ENCODE measurements at places on chromosomes 4 and X. TPM values are rescaled to one million over a fixed set of nuclear protein-coding genes. Genes with fewer than 3 reads are reported as not detected.

DNA sequence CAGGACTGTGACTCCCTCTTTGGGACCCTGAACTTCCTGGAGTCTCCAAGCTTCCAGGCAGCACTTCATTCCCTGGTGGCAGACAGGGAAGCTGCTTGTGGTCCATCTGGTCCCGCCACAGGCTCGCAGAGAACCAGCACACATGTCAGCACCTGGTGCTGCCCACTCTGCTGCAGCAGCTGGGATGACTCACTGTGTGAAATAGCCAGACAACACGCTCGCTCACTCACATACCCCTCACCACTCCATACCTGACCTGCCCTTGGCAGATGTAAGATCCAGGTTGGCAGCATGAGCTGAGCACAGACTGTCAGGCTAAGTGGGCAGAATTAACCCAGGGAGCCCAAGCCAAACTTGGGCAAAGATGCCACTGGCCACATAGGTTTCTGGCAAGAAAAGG lies 613.5 kb downstream of the PCDH18 start:
- no peak overlapping the region for H3K4me3 ChIP-seq
- H3K36me3 ChIP-seq = no peaks in the 10 kb centered on the region
- H3K4me1 ChIP-seq = no peaks in the 10 kb centered on the region
- H3K27ac ChIP-seq = no peak overlapping the region
- DNase-seq = no peak

- DNase-seq = no peak
- no peaks in the 10 kb centered on the region for H3K4me1 ChIP-seq
- H3K36me3 ChIP-seq = no peaks in the 10 kb centered on the region
- no peak overlapping the region for H3K4me3 ChIP-seq
- H3K27ac ChIP-seq = no peak overlapping the region
Measured at GRCh38 chr4:74716436-74716765, 77.9 kb downstream of the BTC start.

GRCh38 chrX:100449696-100450608 lies 39.9 kb upstream of the PCDH19 start:
- no peaks in the 10 kb centered on the region for H3K27me3 ChIP-seq
- no peak overlapping the region for H3K4me3 ChIP-seq
- no peaks in the 10 kb centered on the region for H3K36me3 ChIP-seq
- no peaks in the 10 kb centered on the region for H3K4me1 ChIP-seq
- H3K27ac ChIP-seq = no peak overlapping the region

The CLIC2 gene
- total RNA-seq = 15.5 TPM

- H3K4me3 ChIP-seq = no peak overlapping the region
- no peak for DNase-seq
- no peaks in the 10 kb centered on the region for H3K4me1 ChIP-seq
- H3K27ac ChIP-seq = no peak overlapping the region
- no peaks in the 10 kb centered on the region for H3K36me3 ChIP-seq
Measured at GRCh38 chrX:149371986-149372385, 133.1 kb downstream of the IDS start.

- no peak for DNase-seq
- no peaks in the 10 kb centered on the region for H3K27me3 ChIP-seq
- H3K4me3 ChIP-seq = no peak overlapping the region
- no peaks in the 10 kb centered on the region for H3K4me1 ChIP-seq
Measured at GRCh38 chrX:66634272-66634671, 4.6 kb downstream of the EDA2R start.

The NSUN7 gene
- total RNA-seq = 2.1 TPM

- H3K27ac ChIP-seq = no peak overlapping the region
- no peaks in the 10 kb centered on the region for H3K27me3 ChIP-seq
- peak; percentile 37 for DNase-seq
- H3K4me1 ChIP-seq = no peaks in the 10 kb centered on the region
- no peak overlapping the region for H3K4me3 ChIP-seq
Measured at GRCh38 chrX:106894392-106894909, 8.7 kb downstream of the RIPPLY1 start.

- H3K27ac ChIP-seq = no peak overlapping the region
- no peaks in the 10 kb centered on the region for H3K36me3 ChIP-seq
- no peak overlapping the region for H3K4me3 ChIP-seq
- H3K4me1 ChIP-seq = no peaks in the 10 kb centered on the region
- no peaks in the 10 kb centered on the region for H3K27me3 ChIP-seq
Measured at GRCh38 chr4:14518136-14518535, 484.1 kb upstream of the CPEB2 start.

GRCh38 chrX:110846071-110846470 lies 50.5 kb upstream of the CHRDL1 start:
- H3K4me1 ChIP-seq = no peaks in the 10 kb centered on the region
- H3K27me3 ChIP-seq = no peaks in the 10 kb centered on the region
- H3K4me3 ChIP-seq = no peak overlapping the region
- no peaks in the 10 kb centered on the region for H3K36me3 ChIP-seq
- DNase-seq = no peak

DNA sequence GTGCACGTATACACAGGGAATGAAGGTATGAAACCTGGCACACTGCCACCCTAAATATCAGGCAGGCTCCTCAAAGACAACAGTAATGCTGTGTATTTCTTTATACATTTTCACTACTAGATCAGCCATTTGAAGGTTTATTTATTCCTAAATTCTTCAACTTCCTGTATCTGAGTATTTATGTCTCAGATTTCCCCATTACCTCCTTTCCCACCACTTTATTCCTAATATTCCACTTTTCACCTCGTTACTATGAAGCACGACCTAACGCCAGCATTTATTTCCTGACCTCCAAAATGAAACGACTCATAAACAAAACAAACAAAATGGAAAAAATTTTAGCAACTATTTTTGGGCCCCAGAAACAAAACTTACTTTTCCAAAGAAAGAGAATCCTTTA lies 69.6 kb downstream of the MAML3 start:
- H3K36me3 ChIP-seq = no peaks in the 10 kb centered on the region
- no peaks in the 10 kb centered on the region for H3K4me1 ChIP-seq
- no peak overlapping the region for H3K4me3 ChIP-seq
- H3K27me3 ChIP-seq = no peaks in the 10 kb centered on the region

The CT45A1 gene
- total RNA-seq = not detected

GRCh38 chr4:8128100-8128856 lies 30.3 kb downstream of the ABLIM2 start:
- DNase-seq = no peak
- no peaks in the 10 kb centered on the region for H3K4me1 ChIP-seq
- H3K4me3 ChIP-seq = no peak overlapping the region
- H3K27ac ChIP-seq = no peak overlapping the region

The GRIA3 gene
- total RNA-seq = 3.1 TPM

DNA sequence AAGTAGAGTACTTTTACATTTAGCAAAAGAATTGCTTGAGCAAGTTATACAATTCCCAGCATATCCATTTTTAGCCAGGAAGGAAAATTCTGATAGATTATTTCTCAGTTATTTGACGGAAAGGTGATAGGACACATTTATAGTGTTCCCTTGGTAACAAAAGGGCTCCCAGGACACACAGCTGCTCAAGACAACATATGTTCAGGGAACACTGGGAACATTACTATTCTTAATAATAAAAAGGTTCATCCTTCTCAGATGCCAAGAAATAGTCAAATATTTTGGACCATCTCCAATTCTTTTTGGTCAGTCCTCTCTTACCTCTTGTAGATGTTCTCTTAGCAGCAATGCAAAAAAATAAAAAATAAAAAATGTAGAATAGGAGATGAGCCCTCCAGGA lies 66.8 kb upstream of the SMAD1 start:
- no peaks in the 10 kb centered on the region for H3K27me3 ChIP-seq
- H3K4me1 ChIP-seq = peaks cover under 1% of the 10 kb centered on the region
- no peaks in the 10 kb centered on the region for H3K36me3 ChIP-seq
- H3K27ac ChIP-seq = no peak overlapping the region
- H3K4me3 ChIP-seq = no peak overlapping the region

GRCh38 chrX:75625232-75625631 lies 102.4 kb upstream of the ZDHHC15 start:
- no peak overlapping the region for H3K27ac ChIP-seq
- no peak overlapping the region for H3K4me3 ChIP-seq
- no peaks in the 10 kb centered on the region for H3K36me3 ChIP-seq
- H3K27me3 ChIP-seq = no peaks in the 10 kb centered on the region
- no peaks in the 10 kb centered on the region for H3K4me1 ChIP-seq
- no peak for DNase-seq

DNA sequence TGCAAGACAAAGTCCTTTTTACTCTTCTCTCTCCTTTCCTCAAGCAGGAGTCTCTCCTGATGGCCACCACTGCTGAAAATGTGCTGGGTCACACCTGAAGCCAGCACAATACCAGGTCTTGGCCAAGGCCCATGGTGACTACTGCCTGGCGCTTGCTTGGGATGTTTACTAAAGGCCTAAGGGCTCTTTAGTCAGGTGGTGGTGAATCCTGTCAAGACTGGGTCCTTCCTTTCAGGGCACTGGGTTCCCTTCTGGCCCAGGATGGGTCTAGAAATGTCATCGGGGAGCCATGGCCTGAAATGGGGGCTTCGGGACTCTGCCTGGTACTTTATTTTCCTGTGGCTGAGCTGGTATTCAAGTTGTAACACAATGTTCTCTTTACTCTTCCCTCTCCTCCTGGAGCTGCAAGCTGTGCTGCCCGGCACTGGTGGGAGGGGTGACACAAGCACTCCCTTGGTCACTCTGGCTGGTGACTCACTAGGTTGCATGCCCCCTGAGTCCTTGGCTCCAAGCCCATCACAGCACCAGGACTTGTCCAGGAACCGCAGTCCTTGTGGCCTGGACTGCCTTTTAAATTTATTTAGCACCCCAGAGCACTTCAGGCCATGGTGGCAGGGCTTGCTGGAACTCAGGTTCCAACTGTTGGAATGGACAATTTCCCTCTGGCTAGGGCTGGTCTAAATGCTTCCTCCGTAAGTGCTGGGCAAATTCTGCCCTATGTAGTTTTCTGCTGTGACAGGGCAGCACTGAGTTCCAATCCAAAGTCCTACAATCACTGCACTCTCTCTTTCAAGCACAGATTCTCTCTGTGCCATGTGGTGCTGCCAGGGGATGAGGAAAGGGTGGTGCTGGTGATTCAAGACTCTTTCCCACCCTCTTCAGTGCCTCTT lies 11.3 kb downstream of the ARL13A start:
- no peaks in the 10 kb centered on the region for H3K36me3 ChIP-seq
- DNase-seq = no peak
- no peaks in the 10 kb centered on the region for H3K27me3 ChIP-seq
- H3K4me3 ChIP-seq = no peak overlapping the region

- H3K4me1 ChIP-seq = peaks cover 13% of the 10 kb centered on the region
- no peak overlapping the region for H3K4me3 ChIP-seq
- no peaks in the 10 kb centered on the region for H3K27me3 ChIP-seq
- no peak overlapping the region for H3K27ac ChIP-seq
- H3K36me3 ChIP-seq = no peaks in the 10 kb centered on the region
- DNase-seq = no peak
Measured at GRCh38 chr4:128068918-128069317, 7.8 kb downstream of the LARP1B start.

- H3K27me3 ChIP-seq = no peaks in the 10 kb centered on the region
- H3K36me3 ChIP-seq = no peaks in the 10 kb centered on the region
- H3K4me1 ChIP-seq = no peaks in the 10 kb centered on the region
Measured at GRCh38 chrX:49761481-49761880, 65.7 kb upstream of the PAGE1 start.

The IL3RA gene
- total RNA-seq = 0.33 TPM

DNA sequence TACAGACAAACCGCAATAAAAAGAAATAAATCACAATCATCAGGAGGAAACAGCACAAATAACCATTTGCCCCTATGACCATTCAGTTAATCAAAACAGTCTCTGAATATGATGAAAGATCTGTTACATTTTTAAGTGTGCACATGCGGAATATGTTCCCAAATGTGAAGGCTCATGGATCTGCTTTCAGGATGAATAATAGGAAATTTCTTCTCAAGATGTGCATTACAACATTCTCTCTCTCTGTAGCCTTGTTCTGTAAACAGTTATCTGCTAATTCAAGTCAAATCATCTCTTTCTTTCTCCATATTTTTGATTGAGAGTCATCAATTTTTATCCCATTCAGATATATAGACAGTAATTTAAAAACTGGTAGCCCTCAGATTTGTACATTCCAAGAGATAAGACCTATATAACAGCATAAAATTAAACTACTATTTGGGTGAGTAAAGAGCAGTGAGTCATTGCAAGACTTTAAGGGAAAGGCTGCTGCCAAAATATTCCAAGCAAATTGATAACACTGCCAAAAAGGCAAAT lies 433.9 kb upstream of the ATOH1 start:
- no peaks in the 10 kb centered on the region for H3K27me3 ChIP-seq
- no peak overlapping the region for H3K4me3 ChIP-seq
- no peaks in the 10 kb centered on the region for H3K4me1 ChIP-seq
- H3K27ac ChIP-seq = no peak overlapping the region
- DNase-seq = no peak

The SLC6A14 gene
- total RNA-seq = not detected

DNA sequence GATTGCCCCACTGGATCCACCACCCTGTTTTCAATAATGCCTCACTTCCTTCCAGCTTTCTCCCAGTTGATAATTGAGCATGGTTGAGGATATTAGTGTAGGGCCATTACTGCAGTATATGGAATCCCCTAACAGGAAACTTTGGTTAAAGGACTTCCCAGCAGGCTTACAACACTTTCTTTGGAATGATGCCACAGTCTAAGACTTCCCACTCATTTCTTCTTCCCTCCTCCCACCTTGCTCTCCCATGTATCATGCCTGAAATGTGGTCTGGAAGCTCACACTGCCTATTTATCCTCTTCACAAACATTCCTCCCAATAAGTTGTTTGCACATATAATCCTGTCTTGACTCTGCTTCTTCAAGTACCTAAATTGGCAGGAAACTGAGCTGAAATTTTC lies 863.3 kb downstream of the CENPC start:
- no peak overlapping the region for H3K27ac ChIP-seq
- H3K27me3 ChIP-seq = no peaks in the 10 kb centered on the region
- H3K36me3 ChIP-seq = no peaks in the 10 kb centered on the region
- H3K4me3 ChIP-seq = no peak overlapping the region

Measured in liver (tissue), 10 donors.